Dermis microvascular lymphatic vessel endothelial cell (primary cell): ENCODE measurements at places on chromosomes 3 and 15.

DNA sequence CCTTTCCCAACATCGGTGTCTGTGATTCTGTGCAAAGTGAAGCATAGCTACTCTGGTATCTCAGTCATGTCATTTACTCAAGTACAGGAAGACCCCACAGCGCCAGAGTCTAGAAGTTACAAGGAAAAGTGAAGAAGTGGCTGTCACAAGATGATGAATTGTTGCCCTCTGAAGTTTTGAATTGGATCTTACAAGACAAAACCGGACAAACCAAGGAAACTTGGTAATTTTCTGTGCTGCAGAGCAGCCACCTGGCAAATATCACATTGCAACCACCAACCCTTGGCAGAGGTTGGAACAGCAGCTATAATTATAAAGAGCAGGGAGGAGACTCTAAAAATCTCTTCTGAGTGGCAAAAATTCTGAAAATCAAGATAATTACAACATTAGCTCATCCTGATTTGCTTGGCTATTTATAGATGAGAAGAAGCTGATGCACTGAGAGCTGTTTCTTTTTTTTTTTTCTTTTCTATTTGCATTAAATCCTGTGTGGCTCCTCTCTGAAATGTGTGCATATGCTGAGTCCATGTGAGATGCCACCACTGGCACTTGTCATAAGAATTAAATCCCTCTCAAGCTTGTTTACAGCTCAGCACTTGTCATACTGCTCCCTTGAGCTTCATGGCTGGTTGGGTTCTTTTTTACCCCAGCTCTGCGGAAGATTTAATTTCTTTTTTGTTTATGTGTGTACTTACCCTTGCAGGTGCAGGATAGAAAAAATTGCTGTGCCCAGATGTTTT lies 68.0 kb upstream of the MNS1 start:
- no peak for DNase-seq

DNA sequence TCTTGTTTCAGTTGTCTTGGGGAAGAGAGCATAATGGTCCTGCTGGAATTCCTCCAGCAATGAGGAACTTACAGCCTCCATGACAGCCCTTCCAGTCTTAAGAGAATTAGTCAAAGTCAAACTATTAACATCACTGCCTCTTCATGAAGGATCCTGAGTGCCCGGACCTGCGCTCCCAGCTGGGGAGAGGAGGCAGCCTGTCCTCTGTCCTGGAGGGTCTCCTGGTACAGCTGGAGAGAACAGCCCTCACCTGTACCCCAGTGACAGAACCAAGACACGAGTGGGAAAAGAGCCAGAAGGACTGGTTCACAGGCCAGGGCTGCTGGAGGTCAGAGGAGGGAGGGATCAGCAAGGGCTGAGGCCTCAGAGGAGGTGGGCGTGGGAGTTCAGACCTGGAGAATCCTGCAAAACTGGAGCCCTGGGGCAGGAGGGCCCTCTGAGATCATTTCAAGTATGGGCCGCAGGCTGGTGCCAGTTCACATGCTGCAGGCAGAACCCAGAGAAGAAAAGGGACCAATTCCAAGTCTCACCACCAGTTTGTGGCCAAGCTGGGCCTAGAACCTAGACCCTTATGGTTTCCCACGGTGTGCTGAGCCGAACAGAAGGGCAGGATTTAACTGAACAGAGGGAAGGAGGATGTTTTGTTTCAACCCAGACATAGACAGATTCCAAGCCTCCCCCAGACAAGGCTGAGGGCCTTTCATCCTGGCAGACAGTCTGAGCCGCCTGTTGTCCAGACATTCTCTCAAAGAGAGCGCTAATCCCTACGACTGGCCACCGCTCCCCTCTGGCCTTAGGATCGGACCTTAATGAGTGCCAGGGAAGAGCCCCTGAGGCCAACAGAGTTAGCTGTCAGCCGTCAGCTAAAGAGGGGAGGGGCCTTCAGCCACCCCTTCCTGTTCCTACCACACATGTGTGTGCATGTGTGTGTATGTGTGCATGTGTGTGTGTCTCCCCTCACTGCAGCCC lies 18.2 kb downstream of the LOXL1 start:
- no peak for DNase-seq

- DNase-seq: no peak
These were observed 4.0 kb upstream of the TBC1D21 start for GRCh38 chr15:73869216-73869995.

DNA sequence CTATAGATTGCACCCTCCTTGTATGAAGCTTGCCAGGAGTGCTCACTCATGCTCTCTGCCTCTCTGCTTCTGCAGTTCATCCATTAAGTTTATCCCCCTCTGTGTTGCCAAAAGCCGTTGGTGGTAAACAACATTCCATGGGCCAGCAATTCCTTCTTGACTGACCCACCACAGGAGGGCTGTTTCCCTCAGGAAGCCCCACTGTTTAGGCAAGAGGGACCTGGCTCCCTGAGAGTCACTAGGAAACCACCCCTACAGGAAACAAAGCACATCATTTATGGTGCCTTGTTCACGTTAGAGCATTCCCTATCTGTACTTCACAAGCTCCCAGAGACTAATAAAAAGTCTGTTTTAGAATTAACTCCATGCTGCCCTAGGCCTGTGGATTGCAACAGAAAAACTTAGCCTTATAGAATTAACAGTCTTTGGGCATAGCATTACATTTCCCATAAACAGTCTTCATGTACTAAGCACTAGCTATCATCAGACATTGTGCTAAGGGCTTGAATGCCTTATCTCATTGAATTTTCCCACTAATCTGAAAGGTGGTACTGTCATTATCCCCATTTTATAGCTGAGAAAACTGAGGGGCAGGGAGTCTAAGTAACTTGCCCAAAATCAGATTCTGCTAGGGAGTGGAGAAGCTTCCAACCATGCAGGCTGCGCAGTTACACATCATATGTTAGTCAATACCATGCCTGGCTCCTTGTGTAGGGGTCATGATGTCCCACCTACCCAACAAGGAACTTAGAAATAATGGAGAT lies 149.9 kb downstream of the SHQ1 start:
- peak; percentile 27 for DNase-seq

DNA sequence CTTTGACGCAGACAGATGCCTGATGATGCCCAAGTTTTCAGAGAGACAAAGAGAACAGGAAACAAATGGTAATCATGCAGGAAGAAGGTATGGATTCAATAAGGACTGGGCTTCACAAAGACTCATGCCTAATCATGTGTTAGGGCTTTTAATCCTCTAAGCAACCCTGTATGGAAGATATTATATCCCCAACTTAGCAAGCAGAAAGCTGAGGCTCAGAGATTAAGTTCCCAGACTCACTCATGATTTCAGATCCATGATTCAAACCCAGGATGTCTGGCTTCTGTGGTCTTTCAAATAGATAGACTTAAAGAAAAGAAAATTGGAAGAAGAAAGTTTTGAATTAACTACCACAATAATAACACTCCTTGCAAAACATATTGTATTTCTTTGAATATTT lies 4.1 kb upstream of the CLASP2 start:
- no peak for DNase-seq

GRCh38 chr15:58352026-58352929 lies 79.5 kb upstream of the LIPC start:
- DNase-seq: no peak

DNA sequence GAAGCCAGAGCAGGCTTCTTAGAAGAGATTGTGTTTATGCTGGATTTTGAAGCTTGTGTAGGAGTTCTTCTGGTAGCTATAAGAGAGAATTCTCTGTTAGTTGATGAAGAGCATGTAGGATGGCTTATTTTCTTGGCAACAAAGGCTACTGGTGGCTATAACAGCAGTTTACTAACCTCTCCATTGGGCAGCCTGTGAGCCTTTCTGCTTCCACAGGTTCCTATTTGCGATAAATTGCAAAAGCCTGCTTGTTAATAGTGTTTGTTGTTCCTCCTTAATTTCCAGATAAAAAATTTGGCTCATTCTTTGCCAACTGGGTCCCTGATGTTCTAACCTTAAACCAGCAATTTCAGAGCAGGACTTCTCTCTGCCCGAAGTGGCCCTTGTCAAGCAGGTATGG lies 290.6 kb upstream of the TRIM42 start:
- no peak for DNase-seq

DNA sequence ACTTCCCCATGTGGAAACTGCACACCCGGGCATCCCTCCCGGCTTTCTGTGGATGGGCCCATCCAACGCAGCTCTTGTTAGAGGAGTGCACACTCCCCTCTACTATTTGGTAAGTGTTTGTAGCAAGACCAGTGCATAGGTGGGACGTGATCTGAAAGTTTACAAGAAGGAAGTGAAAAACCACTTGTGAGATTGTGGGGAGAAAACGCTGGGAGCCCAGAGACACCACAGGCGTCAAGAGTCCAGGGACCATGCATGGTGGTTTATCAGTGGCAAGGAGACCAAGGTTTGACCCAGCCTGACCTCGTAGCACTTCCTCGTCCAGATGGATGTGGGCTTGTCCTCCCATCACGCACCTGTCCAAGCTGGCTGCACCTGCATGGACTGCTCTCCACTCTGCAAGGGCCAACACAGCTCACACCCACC lies 51.6 kb downstream of the ATP10A start:
- no peak for DNase-seq

DNA sequence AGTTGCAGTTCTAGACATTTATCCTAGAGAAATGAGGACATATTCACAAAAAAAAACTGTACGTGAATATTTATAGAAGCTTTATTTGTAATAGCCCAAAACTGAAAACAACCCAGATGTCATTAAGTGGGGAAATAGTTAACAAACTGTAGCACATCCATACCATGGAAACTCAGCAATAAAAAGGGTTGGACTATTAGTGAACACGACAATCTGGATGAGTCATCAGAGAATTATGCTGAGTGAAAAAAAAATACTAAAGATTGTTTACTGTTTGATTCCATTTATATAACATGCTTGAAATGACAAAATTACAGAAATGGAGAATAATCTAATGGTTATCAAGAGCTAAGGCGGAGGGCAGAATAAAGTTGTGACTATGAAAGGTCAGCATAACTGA lies 59.5 kb downstream of the CPA3 start:
- DNase-seq: no peak

- DNase-seq: no peak
These were observed 120.8 kb downstream of the FEZF2 start for GRCh38 chr3:62252438-62253157.

- no peak for DNase-seq
These were observed 90.6 kb upstream of the RNF7 start for GRCh38 chr3:141647562-141647915.

DNA sequence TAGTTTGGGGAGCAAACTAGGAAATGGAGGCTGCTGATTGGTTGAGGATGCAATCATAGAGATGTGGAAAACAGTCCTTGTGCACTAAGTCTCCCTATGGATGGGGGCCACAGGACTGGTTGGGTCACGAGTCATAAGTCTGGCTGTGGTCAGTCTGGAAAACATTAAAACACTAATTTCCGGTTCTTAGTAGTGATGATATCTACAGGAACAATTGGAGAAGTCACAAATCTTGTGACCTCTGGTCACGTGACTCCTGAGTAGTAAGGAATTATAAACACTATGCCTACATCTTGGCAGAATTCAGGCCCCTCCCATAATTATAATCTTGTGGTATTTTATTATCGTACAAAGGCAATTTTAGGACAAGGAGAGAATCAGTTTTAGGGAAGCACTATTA lies 317.3 kb upstream of the ARPP21 start:
- DNase-seq: no peak

- no peak for DNase-seq
These were observed 149.8 kb upstream of the GBE1 start for GRCh38 chr3:81911221-81911620.

- no peak for DNase-seq
These were observed 4.4 kb upstream of the PLAAT1 start for GRCh38 chr3:193236599-193236998.

DNA sequence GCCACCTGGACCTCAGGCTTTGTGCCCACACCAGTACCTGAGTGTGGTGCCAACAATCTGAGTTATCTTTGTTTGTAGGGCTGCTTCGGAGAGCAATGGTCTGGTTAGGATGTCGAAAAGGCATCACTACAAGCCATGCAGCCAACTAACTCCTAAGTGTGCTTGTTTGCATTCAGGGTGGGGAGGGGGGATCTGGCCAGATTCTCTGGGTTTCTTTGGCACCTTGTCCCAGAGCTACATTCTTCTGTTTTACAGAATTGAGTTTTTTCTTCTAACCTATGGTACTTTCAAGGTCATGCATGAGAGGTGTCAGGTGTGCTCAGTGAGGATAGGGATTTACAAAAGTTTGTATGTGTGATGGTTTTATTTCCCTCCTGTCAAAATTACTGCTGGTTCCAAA lies 391.4 kb upstream of the RARB start:
- DNase-seq: no peak
